PC-3 (cell line): ENCODE measurements at places on chromosomes 5 and 9. TPM values are rescaled to one million over a fixed set of nuclear protein-coding genes. Genes with fewer than 3 reads are reported as not detected.
A peak's percentile ranks its signal among the peaks of the same experiment; 100 is the strongest.

GRCh38 chr9:21754741-21755140, 47.7 kb upstream of the MTAP start:
- peak overlapping the region; percentile 9; the same call in 1 of the 2 replicates for H3K27ac ChIP-seq
- no peak overlapping the region for H3K4me3 ChIP-seq

- DNase-seq = no peak
- H3K27ac ChIP-seq = no peak overlapping the region
- H3K4me3 ChIP-seq = no peak overlapping the region
- H3K36me3 ChIP-seq = no peaks in the 10 kb centered on the region
- no peaks in the 10 kb centered on the region for H3K27me3 ChIP-seq
These were observed 100.6 kb downstream of the LHFPL2 start for GRCh38 chr5:78547731-78548615.

GRCh38 chr5:499233-500209, 24.7 kb downstream of the SLC9A3 start:
- no peak for DNase-seq
- H3K27ac ChIP-seq = no peak overlapping the region
- no peak overlapping the region for H3K4me3 ChIP-seq
- no peaks in the 10 kb centered on the region for H3K36me3 ChIP-seq
- H3K27me3 ChIP-seq = no peaks in the 10 kb centered on the region

GRCh38 chr5:16528382-16529110, 62.9 kb upstream of the ZNF622 start:
- H3K27ac ChIP-seq = no peak overlapping the region
- peaks cover 5% of the 10 kb centered on the region; the same call in 1 of the 2 replicates for H3K4me1 ChIP-seq
- no peaks in the 10 kb centered on the region for H3K36me3 ChIP-seq
- H3K4me3 ChIP-seq = no peak overlapping the region
- DNase-seq = peak; percentile 51
- H3K27me3 ChIP-seq = peaks cover 3% of the 10 kb centered on the region; the same call in 1 of the 2 replicates

GRCh38 chr5:178056935-178057334, 56.4 kb upstream of the N4BP3 start:
- H3K36me3 ChIP-seq = no peaks in the 10 kb centered on the region
- H3K27me3 ChIP-seq = peaks cover 52% of the 10 kb centered on the region
- peak; percentile 1 for DNase-seq
- no peak overlapping the region for H3K4me3 ChIP-seq
- H3K27ac ChIP-seq = no peak overlapping the region

Gene PSMB7
- 314 and 372 TPM in 2 replicates for total RNA-seq
